ENCODE measurements at places on chromosomes 3 and 15. TPM values are rescaled to one million over a fixed set of nuclear protein-coding genes. Genes with fewer than 3 reads are reported as not detected.

WDR93 gene
- total RNA-seq, result 0.10 TPM

C3orf52 gene
- 6.4 TPM for total RNA-seq

ZNF654 gene
- total RNA-seq, result 15.0 TPM

PSMD2 gene
- total RNA-seq, result 463 TPM

BDH1 gene
- total RNA-seq, result 2.9 TPM

LEKR1 gene
- total RNA-seq, result 0.33 TPM

FOXB1 gene
- not detected for total RNA-seq

LTF gene
- under 0.01 TPM for total RNA-seq

TMEM207 gene
- total RNA-seq, result not detected

PRSS50 gene
- total RNA-seq, result not detected

RTP4 gene
- total RNA-seq, result 2.0 TPM

DUOXA2 gene
- total RNA-seq, result not detected

SV2B gene
- total RNA-seq, result 2.3 TPM

PYGO1 gene
- 3.1 TPM for total RNA-seq

EXOG gene
- total RNA-seq, result 13.6 TPM

CCDC9B gene
- 15.2 TPM for total RNA-seq

GUCA1C gene
- total RNA-seq, result not detected

FBXW12 gene
- not detected for total RNA-seq

NR2E3 gene
- 0.19 TPM for total RNA-seq

ACOX2 gene
- total RNA-seq, result 2.0 TPM

CPNE9 gene
- total RNA-seq, result not detected

TGM5 gene
- total RNA-seq, result not detected

PLA2G4D gene
- total RNA-seq, result not detected

TRPC1 gene
- 10.1 TPM for total RNA-seq

BCL2A1 gene
- total RNA-seq, result 1.4 TPM

SPESP1 gene
- 2.3 TPM for total RNA-seq

SOX14 gene
- total RNA-seq, result not detected

LIPH gene
- not detected for total RNA-seq

ARNT2 gene
- total RNA-seq, result 0.76 TPM
